ENCODE measurements at places on chromosomes 11 and 22.

DNA sequence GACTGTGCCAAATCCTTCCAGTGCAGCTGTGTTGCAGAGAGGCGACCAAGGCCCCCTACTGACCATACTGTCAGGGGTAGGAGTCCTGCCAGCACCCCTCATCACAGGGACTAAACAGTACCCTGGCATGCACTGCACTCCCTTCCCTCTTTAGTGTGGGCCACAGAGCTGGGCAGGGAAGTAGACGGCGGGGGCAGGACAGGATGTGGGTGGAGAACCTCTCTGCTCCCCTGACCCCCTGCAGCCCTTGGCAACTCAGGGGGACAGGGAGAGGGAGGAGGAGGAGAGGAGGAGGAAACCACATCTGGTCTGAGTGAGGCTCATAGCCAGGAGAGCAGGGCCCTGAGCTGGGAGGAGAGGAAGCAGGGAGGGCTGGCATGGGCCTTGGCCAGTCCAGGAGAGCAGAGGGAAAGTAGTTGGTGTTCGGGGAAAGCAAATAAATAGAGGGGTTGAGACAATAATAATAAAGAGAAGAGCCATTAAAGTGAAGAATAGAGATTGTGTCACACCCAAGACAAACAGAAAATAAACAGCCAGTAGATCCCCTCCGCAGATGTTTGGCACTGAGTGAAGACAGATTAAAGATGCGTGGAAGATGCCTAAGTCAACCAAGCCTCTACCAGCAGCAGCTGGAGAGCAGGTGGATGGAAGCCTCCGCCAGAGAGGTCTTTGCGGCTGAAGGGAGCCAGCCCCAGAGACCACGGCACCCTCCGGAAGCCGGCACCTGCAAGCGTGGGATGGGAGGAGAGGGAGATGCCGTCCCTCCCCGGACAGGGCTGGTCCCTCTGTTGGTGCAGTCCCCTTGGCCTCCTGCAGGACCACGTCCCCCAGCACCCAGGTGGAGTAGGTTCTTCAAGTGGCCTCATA is 61.5 kb downstream of the RPUSD4 start:
- DNase-seq: no peak

DNA sequence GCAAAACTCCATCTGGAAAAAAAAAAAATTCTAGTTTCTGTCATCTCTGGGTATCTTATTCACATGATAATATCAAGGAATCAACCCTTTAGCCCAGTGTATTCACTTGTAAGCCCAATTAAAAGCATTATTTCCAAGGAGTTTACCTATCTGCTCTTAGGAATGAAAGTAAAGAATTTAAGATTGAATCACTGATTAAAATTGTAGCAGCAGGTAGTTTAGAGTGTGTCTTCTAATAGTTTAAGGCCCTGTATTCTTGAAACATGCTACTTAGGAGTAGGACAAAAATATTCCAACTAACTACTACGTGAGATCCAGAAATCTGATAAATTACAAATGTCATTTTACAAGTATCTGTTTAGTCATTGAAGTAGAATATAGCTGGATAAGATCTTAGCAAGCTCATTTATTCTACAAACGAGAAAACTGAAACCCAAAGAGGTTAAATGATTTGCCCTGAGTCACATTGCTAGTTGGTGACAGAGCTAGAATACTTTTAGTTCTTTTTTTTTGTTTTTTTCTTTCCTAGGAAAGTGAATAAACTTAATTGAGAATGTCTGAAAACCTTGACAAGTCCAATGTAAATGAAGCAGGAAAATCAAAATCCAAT is 4.0 kb downstream of the TCP11L1 start:
- no peak for DNase-seq

DNA sequence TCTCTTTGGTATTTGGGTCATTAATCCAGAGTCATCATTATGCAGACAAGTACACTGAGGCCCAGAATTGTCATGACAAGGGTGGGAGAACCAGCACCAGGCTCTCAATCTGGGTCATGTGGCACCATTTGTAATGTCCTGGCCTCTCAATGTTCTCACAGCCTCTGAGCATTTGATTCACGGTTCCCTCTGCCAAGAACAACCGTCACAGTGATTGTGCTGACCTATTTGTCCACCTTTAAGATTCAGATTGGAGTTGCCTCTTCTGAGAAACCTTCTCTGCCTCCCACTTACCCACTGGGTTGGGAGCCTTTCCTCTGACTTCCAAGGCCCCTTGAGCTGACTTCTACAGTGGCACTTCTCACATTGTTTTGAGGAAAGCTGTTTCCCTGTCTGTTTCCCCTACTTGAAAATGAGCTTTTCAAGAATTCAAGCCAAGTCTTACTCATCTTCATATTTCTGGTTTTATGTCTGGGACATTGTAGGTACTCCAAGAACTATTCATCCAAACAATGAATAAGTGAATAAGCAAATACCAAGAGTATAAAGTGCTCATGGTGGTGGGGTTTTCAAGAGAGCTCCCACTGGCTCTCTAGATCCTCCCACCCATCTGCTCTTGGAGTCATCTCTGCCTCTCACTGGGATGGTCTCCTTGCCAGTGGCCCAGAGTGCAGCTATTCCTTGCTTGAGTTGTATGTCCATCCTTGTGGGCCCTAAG is 126.4 kb upstream of the E2F8 start:
- peak; percentile 37 for DNase-seq

DNA sequence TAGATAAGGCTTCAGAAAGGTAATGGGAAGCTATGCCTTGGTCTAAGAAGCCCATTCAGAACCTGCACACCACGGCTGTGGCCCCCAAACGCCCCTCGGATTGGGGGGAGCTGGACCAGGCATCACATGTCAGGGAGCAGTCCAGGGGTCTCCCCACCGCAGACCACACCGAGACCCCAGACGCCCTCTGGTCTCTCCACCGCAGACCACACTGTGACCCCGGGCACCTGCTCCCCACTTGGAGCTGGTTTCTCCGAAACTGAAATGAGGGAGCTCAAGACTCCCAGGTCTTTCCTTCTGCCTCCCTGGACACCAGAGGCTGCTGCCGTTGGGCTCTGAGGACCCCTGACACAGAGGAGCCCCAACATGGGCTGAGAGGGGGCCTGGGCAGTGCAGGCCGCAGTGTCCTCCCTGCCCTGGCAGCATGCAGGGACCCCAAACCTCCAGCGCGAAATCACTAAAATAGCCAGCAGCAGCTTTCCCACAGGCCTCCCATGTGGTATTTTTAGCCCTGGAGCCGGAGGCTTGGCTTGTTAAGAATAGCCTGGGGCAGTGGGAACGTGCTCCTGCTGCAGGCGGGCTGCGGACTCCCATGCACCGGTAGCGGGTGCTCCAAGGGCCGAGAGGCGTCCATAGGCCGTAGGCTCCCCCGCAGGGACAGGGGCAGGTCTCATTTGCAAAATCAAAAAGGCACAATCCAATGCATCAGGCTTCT is 7.7 kb downstream of the LINC01488 start:
- peak; percentile 81 for DNase-seq

DNA sequence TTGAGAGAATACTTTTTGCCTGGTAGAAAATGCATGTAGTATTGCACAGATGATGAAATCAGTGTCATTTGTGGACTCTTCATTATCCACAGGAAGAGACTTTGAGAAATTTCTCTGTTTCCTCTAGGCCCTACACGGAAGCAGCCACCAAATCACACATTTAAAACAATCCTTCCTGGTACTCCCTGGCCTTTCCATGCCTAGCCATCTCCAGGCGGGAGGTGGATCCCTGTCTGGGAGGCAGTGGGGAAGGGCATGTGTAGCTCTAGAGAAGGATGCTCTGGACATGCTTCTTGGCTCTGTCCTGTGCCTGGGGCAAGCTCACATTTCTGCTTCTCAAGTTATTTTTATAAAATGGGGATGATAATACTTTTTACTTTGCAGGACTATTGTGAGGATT is 114.1 kb downstream of the ADAMTS15 start:
- DNase-seq: no peak

Measured in heart left ventricle (tissue), 16 donors.